ENCODE measurements at places on chromosomes 6 and 20.

DNA sequence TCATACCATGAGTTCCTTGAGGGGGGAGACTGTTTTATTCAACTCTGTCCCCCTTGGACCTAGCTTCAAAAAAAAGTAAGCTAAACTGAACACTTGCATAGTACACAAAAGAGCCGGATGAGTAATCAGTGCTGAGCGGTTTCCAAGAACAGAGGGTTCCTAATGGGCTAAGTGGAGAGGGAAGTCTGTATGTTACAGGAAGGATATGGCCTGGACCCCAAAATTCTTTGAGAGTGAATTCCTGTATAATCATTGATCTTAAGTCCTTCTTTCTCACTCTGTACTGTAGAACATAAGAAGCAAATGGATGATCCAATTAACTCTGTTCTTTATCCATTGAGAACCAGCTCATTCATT lies 324.7 kb upstream of the CNR1 start:
- DNase-seq = no peak

GRCh38 chr20:43191946-43192863 lies 2.5 kb upstream of the PTPRT start:
- no peak for DNase-seq

- no peak for DNase-seq
Measured at GRCh38 chr6:163327165-163327880, 87.2 kb upstream of the QKI start.

GRCh38 chr6:35048631-35049083 lies 92.5 kb downstream of the TCP11 start:
- DNase-seq = peak; percentile 62

- DNase-seq = no peak
Measured at GRCh38 chr6:134437376-134437775, 119.5 kb upstream of the SGK1 start.

GRCh38 chr6:87828044-87828443 lies 126.0 kb upstream of the AKIRIN2 start:
- no peak for DNase-seq

- DNase-seq = no peak
Measured at GRCh38 chr6:42424906-42425474, 26.7 kb downstream of the TRERF1 start.

DNA sequence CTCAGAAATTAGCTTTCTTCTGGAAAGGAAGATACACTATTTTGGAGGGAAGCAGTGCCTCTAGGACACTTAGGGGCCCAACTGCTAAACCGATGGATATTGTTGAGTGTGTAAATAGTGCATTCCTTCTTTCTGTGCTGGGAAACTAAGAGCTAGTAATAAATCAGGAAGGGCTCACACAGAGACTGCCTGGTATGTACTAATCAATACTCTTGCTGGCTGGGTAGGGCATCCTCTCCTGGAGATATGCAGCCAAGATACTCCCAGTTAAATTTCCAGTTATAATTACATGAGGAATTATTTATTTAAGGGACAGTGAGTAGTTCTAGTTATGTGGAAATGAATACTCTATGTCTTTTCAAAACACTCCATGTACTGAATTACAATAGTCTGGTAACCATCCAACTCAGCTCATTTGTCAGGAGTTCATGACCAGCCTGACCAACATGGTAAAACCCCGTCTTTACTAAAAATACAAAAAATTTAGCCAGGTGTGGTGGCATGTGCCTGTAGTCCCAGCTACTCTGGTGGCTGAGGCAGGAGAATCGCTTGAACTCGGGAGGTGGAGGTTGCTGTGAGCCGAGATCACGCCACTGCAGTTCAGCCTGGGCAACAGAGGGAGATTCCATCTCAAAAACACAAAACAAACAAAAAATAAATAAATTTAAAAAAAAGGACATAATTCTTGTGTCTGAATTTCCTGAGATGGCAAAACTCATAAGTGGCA lies 100.0 kb downstream of the OR2B2 start:
- DNase-seq = no peak

GRCh38 chr6:136608991-136609390 lies 58.8 kb upstream of the MAP7 start:
- no peak for DNase-seq

DNA sequence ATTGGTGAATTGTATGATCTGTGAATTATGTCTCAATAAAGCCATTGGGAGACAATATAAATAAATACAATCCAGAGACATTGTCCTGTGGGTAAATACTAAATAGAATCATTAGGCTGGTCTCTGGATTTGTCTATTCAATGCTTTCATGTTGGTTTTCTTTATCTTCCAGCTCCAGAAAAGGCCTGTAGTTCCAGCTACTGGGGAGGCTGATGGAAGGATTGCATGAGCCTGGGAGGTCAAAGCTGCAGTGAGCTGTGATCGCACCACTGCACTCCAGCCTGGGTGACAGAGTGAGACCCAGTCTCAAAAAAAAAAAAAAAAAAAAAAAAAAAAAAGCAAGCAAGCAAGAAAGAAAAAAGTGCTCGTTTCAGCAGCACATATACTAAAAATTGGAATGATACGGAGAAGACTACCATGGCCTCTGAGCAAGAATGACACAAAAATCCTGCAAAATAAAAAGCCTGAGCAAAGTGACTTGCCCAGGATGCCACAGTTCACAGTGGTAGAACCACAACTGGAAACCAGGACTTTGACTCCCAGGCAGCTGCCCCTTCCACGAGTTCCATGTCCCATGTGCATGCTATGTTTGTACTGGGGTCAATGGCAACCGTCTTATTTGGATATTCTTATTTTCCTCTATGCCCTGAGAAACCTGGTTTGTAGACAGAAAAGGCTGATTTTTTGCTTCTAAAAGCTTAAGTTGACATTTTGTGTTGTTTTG lies 33.6 kb upstream of the GMPR start:
- DNase-seq = no peak

DNA sequence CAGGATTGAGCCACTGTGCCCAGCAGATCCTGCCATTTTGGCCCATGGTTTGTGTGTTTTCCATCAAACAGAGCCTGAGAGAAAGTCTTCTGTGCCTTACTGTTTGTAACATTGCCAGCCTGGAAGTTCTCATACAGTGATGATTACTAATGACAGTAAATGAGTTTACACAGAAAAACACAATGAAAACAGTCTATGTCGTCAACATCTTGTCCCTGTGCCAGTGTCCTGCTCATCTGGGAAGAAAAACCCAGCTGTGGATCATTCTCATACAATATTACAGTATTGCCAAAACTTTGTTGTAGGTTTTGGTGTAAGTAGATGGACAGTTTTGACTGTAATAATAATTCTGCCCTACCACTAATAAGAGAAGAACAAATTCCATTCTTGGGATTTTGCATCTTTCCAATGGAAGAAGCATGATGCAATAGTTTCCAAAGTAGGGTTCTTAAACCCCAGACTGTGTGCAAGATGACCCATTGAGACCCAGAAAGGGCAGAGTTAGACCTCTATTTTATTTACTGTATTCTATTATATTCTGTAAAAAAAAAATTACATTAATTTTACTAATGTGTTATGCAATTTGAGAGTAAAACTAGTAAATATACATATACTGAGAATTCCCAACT lies 135.0 kb upstream of the JARID2 start:
- no peak for DNase-seq

DNA sequence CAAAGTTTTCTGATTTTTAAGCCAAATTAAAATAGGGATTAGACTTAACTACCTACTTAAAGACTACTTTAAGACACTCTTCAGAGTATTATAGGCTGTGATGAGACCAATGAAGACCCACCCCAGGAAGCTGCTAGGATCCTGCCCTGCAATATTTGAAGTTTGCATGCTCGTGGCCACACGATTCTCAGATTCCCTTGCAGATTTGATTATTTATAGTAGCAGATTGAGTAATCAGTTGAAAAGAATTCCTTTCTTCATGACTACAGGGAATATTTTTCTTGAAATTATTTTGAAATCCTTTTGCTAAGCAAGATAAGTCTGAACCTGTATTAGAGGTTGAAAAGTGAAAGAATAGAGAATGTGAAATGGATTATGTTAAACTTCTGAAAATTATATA lies 122.3 kb downstream of the B3GAT2 start:
- DNase-seq = no peak

- no peak for DNase-seq
Measured at GRCh38 chr6:166561771-166562359, 24.6 kb downstream of the RAMACL start.

DNA sequence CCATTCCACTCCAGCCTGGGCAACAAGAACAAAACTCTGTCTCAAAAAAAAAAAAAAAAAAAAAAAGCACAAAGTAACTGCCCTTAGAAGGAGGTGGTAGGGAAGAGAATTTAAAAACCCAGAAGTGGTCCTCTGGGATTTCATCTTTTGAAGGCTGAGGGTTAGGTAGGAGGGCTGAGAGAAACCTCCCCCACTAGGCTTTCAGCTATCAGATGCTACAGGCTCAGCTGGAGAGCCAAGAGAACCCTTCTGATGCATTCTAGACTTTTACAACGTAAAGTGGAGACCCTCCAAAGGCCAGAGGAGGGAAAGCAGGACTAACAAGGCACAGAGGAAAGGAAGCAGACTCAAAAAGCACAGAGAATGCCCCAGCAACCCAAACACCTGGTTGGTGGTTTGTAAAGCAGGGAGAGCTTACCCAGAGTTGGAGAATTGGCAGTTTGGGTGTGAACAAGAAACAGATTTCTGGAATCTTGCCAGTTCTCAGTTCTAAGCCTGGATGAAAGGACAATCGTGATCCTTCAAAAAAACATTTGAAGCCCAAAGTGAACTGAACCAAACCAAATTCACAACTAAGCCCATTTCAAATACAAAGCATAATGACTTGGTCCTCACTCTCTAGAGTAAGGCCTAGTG lies 23.2 kb upstream of the SPAG4 start:
- no peak for DNase-seq

GRCh38 chr20:12270863-12271262 lies 353.2 kb downstream of the BTBD3 start:
- DNase-seq = no peak

GRCh38 chr6:144536079-144536478 lies 250.9 kb downstream of the UTRN start:
- no peak for DNase-seq

DNA sequence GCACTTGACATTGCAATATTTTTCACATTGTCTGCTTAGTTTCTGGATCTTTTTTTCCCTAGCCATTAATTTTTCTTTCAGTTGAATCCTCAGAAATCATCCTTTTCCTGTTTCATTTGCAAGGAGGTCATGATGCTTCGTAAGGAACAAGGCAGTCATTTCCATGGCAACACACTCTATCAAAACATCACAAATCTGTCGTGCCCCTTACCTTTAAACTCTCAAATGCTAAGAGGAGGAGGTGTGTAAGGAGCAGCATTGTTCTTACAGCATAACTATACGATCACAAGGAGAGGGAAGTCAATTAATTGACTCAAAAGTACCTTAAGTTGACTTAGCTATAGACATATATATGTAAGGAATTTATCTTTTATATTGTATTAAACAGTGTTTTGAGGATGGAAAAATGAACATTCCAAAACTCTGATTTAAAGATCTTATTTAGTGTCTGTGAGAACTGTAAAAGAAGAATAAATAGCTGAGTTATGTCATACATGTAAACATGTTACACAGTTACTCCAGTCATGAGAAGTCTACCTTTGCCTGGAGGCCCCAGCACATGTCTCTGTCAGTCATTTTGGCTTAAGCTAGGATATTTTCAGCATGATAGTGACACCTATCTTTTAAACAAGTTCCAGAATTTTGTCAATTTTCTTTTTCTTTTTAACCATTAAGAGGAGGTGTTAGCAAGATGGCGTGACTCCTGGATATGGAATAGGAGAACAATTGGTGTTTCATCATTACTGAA lies 41.6 kb downstream of the CDKAL1 start:
- DNase-seq = no peak

- no peak for DNase-seq
Measured at GRCh38 chr6:111243095-111243494, 155.8 kb downstream of the SLC16A10 start.

DNA sequence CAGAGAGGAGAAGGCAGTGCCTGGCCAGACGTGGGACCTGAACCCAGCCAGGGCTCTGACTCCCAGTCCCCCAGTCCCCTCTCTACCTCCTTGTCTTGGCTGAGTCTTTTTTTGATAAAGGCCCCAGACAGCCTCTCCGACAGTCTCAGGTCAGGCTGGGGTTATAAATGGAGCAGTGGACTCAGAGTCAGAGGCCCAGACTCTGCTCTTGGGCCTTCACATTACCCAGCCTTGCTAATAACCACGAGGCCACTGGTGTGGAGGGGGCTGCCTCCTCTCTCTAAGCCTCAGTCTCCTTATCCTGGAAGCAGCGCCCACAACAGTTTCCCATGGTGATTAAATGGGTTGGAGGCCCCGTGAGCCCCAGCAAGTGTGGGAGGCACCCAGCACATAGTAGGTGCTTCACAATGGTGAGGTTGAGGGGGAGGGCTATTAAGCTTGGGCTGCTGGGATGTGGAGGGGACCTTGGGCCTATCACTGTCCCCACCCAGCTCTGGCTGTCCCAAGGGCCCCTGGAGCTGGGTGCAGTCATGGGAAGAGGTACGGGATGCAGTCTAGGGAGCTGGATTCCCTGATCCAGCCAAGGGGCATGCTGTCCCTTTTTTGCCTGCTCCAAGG lies 35.7 kb downstream of the TGM2 start:
- no peak for DNase-seq

GRCh38 chr6:87200469-87201175 lies 45.3 kb downstream of the ZNF292 start:
- DNase-seq = no peak

- DNase-seq = no peak
Measured at GRCh38 chr20:16637797-16638196, 64.5 kb upstream of the KIF16B start.
